ENCODE measurements at places on chromosomes 11 and 22. TPM values are rescaled to one million over a fixed set of nuclear protein-coding genes. Genes with fewer than 3 reads are reported as not detected.

Gene OR51B5
- not detected for total RNA-seq

Gene CALCA
- 0.15 TPM for total RNA-seq

Gene TSPAN4
- 188 TPM for total RNA-seq

Gene FAM180B
- total RNA-seq, result not detected

Gene HIRA
- 23.7 TPM for total RNA-seq

All from A549 treated with Hydrocortisone at 1 μM for 4 hours (cell line).